Thoracic aorta (tissue), 2 donors: ENCODE measurements at places on chromosomes 16 and 17.
A peak's percentile ranks its signal among the peaks of the same experiment; 100 is the strongest.

- DNase-seq = no peak
These were observed 4.3 kb downstream of the EVI2B start for GRCh38 chr17:31309556-31309955.

DNA sequence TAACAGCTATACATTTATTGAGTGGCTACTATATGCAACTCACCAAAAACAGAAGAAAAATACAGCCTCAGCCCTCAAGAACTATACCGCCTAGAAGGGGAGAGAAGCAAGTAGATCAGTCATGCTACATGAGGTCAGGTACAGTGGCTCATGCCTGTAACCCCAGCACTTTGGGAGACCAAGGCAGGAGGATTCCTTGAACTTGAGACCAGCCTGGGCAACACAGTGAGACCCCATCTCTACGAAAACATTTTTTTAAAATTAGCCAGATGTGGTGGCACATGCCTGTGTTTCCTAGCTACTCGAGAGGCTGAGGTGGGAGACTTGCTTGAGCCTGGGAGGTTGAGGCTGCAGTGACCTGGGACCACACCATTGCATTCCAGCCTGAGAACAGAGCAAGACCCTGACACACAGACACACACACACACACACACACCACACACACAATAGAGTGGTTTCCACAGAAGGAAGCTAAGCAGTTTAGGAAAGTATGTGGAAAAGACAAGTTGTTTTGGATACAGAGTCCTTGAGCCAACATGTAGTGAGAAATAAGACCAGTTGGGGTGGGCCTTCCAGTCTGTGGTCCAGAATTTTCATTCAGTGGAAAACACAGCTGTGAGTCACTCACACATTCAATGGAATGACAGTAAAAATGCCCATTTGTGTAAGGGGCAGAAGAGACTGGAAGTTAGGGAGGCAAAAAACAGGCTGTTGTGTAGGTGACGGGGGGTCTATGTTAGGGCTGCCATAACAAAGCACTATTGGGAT is 10.7 kb upstream of the SNTB2 start:
- no peak for DNase-seq

DNA sequence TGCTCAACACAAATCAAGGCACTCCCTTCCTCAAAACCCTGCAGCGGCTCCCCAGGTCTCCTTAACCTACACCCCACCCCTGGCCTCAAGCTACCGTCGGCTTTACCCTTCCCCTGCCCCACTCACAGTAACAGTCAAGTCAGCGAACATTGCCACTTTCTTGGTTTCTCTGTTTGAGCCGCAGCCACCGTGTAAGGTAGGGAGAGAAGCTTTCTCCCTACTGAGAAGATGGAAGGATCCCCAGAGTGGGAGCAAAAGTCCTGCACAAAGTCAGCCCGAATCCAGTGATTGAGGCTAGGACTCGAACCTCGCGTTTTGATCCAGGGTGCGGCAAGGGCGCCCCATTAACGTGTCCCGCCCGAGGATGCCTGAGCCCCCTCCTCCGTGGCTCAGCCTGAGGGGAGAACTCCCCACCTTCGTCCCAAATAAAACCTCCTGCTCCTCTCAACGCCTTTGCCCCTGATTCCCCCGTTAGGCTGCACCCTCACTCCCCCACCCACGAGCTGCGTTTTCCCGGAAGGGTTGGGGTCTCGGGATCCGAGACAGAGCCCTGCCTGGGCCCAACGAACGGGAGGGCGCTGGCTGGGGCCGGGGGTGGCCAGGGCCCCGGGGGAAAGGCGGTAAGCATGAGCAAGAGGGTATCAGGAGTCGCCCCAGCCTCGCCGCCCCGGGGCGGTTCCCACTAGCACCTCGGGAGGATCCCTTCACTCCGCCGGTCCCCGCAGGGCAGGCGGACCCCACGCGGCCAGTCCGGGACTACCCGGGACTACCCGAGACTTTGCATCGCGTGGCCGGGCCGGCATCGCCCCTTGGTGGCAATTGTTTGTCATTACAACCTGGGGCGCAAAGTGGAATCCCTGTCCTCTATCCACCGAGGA is 9.9 kb upstream of the NAGS start:
- DNase-seq = no peak

- no peak for DNase-seq
These were observed 84.4 kb downstream of the DNAH9 start for GRCh38 chr17:11682646-11683045.

DNA sequence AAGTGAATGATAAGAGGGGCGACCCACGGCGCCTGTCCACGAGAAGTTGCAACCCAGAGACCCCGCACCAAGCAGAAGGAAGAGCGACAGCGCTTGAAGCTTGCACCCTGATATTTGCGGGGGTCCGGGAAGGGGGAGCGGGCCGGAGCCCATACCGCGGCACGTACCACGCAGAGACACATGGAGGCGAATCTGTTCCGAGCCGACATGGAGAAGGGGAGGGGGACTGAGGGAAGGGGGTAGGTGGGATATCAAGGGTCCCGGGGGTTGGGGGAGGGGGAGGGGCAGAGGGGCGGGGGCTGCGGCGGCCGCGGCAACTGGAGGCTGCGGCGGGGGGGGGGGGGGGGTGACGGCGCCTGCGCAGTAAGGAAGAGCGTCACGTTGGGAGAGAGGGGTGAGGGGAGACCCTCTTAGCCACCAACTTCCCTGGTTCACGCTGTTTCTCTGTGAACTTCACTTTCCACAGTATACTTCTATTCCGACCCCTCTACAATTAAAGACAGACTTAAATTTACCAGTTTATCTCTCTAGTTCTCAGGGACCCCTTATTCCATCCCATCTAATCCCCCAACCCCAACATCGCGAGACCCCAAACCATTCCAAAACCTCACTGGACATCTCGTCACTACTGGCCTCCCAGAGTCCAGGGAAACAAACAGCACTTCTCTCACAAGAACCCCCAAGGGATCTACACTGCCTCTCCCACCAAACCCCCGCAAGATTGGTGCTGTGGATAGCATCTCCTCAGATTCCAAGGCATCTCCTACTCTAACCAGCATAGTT is 8.0 kb downstream of the DLG4 start:
- no peak for DNase-seq

DNA sequence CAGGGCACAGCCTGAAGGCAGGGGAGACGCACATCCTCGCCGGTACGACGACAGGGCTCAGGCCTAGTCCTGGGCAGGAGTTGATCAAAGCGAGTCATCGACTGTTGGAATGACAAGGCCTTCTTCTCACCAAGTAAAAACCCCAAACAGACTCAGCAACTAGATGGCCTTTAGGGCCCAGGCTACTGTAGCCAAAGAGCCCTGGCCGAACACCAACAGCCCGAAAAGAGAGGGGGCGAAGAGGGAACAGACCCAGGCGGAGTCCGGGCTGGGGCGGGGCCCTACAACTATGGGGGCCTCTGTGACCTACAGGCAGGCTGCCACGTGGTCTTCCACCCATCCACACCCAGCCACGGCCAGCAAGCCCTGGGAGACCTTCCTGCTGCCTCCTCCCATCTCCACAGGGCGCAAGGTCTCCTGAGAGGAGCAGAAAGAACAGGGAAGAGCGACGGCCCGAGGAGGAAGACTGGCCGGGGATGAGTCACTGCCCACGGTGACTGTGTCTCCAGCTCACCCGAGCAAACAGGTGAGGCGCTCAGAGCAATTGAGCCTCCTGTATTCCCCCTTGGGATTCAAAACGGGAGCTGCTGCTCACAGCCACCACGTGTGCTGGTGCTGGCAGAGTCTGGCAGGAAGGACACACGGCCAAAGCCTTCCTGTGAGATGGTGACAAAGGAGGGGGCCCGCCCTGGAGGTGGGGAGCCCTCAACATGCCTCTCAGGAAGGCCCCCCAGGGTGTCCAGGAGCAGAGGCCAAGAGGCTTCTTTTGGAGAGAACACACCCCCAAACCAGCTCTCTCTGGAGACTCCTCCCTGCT is 17.7 kb downstream of the SLC16A3 start:
- DNase-seq = no peak

DNA sequence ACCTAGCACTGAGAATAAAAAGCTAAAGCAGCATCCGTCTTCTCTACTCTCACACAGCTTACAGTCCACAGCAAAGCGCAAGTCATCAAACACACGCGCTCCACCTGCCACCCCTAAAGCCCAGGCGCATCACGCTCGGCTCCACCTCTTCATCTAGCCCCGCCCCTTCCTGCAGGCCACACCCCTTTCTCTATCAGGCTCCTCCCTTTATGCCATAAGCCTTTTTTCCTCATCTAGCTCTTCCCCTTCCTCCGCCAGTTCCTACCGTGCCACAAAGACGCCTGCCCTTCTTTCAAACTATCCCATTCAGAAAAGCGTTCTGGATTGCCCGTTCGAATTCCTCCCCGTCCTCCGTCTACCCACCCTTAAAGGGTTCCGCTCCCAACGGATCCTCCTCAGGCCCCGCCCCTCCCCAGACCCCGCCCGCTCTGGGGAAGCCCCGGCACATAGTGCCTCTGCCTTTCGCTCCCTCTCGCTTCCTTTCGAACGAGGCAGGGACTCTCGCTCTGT is 417 bp downstream of the C16orf46 start:
- peak; percentile 67 for DNase-seq

- DNase-seq = no peak
These were observed 190.2 kb upstream of the TNRC6C start for GRCh38 chr17:77768248-77768852.

- DNase-seq = no peak
These were observed 11.3 kb downstream of the CA5A start for GRCh38 chr16:87924811-87925670.

GRCh38 chr16:60318486-60318885 is 1584.4 kb upstream of the GOT2 start:
- DNase-seq = no peak

DNA sequence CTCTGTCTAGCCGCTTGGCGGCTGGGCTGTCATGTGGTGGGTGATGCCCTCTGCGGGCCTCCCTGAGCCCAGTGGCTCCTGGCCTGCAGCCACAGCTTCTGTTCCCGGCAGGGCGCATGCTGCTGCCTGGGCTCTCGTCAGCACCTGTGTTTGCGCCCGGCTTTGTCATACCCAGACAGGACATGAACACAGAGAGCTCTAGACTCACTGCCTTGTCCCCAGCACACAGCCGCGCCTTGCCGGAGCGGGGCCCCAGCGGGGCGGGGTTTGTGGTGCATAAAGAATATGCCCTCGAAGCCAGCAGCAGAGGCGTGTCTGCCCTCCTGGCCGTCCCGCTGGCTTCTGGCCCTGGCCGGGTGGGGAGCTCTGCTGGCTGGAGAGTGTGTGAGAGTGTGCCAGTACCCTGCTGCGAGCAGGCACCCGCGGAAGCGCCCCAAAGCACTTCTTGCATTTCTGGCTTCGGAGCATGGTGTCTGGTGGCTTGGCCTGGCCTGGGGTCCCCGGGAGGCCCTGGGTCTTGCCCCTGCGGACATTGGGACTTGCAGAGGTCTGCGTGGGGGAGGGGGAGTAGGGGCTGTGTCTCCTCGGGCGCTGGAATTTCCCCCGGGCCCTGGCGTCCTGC is 14.4 kb downstream of the ASPSCR1 start:
- DNase-seq = peak; percentile 29

DNA sequence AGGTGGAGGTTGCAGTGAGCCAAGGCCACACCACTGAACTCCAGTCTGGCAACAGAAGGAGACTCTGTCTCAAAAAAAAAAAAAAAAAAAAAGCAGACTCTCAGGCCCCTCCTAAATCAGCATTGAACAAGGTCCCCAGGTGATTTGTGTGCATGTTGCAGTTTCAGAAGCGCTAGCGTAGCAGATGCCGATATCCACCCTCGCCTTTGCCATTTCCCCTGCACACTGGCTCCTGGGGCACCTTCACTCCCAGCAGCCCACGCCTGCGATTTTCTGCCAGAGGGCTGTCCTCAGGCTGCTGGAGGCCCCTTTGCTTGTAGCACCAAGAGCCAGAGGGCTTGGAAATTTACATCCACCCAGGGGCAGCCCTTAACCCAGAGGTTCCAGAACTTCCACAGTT is 95.6 kb downstream of the WSCD1 start:
- DNase-seq = no peak

DNA sequence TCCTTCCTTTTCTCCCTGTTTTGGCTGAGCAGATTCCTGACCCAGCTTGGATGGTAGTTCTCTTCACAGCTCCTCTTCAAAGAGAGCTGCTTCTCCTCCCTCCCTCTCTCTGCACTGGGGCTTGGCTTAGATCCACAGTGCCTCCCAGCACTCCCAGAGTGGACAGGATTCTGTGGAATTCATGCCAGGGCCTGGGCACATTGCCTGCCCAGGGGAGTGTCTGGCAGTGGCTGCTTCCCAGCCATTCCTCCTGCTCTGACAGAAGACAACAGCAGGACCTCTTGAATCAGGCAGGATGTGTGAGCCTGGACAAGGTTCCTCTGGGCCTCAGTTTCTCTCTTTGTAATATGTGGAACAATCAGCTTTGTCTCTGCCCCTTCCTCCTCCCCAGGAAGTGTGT is 4.5 kb upstream of the MMP28 start:
- no peak for DNase-seq

- DNase-seq = no peak
These were observed 66.9 kb downstream of the PLXDC1 start for GRCh38 chr17:39084558-39084957.

- DNase-seq = no peak
These were observed 88.5 kb downstream of the ANKRD11 start for GRCh38 chr16:89401641-89402445.

GRCh38 chr17:65359016-65359415 is 202.4 kb downstream of the AXIN2 start:
- DNase-seq = no peak

DNA sequence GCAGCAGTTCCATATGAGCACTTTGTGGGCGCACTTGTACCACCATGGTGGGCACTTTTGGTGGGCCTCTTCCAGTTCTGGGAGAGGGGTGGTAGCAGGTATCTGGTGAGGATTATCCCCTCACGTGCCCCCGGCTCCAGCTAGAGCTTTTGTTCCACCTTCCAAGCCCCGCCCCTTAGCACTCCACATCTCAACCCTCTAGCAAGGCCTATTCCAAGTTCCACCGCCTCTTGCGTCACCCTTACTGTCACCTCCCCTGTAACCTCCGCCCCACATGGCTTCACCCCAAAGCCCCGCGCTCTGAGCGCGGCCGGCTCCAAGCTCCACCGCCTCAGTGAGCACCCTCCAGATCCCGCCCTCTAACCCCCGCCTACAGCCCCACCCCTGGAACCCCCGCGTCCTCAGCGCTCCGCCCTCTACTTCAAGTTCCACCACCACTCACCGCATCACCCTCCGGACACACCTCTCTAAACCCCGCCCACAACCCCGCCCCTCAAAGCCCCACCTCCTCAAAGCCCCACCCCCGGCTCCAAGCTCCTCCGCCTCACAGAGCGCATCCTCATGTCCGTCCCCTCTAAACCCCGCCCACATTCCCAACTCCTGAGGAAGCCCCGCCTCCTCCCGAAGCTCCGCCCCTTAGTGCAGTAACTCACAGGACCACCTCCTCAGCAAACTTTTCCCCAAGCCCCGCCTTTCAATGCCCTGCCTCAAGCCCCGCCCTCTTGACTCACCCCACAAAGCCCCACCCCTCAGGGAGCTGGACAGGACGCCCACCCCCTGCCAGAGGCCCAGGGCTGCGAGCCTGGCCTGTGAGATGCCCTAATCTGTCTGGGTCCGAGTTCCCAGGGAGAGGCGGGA is 11.1 kb downstream of the SCN4A start:
- no peak for DNase-seq

DNA sequence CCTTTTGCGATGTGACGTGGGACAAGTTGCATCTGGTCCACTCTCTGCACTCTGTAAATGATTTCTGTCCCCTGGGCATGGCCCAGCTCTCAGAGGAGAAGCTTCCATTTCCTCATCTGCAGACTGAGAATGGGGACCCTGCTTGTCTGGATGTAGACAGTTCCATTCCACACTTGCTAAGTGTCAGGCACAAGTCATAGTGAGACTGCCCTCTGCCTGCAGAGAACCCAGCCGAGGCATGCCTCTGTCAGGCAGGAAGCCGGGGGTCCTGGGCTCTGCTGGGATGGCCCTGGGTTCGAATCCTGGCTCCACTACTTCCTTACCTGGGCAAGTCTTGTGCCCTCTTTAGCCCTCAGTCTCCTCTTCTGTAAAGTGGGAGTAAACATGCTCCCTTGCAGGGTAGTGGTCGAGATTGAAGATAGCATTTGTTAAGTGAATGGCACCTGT is 4.1 kb downstream of the MAP2K3 start:
- DNase-seq = no peak
